ENCODE measurements at places on chromosomes 5 and 9.

GRCh38 chr5:170542691-170543293 is 39.0 kb downstream of the KCNIP1 start:
- DNase-seq: no peak

DNA sequence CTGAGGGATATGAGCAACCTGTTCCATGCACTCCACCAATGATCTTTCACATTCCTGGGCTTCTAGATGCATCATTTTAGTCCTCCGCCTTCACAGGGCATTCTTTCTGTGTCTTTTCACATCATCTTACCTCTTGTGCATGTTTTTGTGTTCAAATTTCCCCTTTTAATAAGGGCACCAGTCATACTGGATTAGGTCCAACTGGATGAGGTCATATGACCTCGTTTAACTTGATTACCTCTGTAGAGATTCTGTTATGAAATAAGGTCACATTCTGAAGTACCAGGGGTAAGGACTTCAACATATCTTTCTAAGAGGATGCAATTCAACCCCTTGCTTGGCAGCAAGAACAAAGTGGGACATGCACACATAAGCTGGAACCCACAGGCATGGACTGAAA is 335.3 kb upstream of the TLE4 start:
- DNase-seq: no peak

GRCh38 chr9:104319685-104320084 is 184.4 kb upstream of the OR13F1 start:
- DNase-seq: no peak

GRCh38 chr5:31469466-31469865 is 62.4 kb downstream of the DROSHA start:
- no peak for DNase-seq

GRCh38 chr9:124410321-124410913 is 4.8 kb downstream of the PSMB7 start:
- DNase-seq: no peak

DNA sequence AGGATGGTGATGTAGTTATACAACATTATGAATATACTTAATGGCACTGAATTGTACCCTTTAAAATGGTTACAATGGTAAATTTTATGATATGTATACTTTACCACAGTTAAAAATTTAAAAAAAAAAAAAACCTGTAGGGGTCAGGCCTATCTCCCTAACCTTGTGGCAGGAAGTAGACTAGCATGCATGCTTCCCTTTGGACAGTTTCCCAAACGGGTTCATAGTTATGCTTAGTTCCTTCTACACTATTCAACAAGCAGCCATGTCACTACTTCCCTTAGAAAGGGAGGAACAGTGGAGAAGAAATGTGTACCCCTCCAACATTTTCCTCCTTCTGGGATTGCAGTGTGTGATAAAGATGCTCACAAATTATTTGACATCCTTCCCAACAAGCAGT is 32.5 kb downstream of the IDNK start:
- DNase-seq: no peak

DNA sequence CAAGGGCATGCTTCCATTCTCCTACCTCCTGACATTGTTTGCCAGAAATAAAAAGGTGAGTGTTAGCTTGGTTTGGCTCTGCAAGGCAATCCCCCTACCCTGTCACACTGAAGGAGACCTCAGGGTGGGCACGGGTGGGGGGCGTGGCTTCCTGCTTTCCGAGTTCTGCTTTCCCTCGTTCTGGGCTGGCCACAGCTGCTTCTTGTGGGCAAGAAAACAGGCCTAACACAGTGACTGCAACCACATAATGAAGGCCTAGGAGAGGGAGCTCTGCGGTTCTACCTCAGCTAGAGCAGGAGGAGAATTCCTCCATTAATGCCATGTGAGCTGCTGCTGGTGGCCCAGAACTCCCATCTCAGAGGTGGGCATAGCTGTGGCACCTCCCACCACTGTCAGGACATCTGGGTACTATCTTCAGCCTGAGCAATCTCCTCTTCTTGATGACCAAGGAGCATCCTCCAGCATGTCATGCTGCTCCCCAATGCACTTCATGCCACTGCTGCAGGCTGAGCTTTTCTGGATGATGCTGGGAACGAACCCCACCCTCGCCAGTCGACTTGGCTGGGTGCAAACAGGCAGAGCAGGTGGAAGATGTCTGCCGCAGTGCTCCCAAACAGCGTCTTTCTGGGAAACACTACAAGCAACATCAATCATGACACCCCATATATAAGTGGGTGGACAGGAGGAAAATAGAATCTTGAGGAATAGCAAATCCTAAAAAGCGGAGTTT is 139.5 kb upstream of the RAPGEF1 start:
- DNase-seq: no peak

GRCh38 chr9:77883133-77883532 is 148.5 kb downstream of the GNAQ start:
- no peak for DNase-seq

DNA sequence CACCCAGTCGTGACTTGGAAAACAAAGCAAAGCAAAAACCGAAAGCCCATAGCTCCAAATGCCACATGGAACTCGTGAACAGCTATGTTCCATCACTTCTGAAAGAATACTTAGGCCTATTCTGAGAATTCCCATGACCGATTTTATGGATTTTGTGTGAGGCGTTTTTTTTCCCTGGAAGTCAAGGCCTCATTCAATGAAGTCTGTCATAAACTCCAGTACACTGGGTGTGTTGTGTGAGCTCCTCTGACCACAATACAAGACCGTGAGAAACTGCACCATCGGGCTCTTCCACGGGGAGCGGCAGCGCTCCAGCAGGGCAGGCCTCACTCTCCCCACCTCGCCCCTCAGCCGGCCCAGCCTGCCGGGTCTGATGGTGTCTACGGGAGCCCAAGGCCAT is 209.5 kb downstream of the FANCC start:
- no peak for DNase-seq

- no peak for DNase-seq
Observed at GRCh38 chr9:128629852-128630545, 26.6 kb downstream of the DYNC2I2 start.

GRCh38 chr5:151184316-151185042 is 26.9 kb upstream of the ANXA6 start:
- no peak for DNase-seq

- DNase-seq: no peak
Observed at GRCh38 chr9:109416135-109416706, 81.9 kb downstream of the PTPN3 start.

GRCh38 chr9:118423021-118423420 is 718.8 kb downstream of the TLR4 start:
- DNase-seq: no peak

GRCh38 chr9:135565141-135565628 is 3.6 kb downstream of the PAEP start:
- no peak for DNase-seq

- DNase-seq: no peak
Observed at GRCh38 chr5:106092455-106092854, 1578.3 kb downstream of the EFNA5 start.

- DNase-seq: no peak
Observed at GRCh38 chr5:3100921-3101551, 349.6 kb upstream of the IRX2 start.

DNA sequence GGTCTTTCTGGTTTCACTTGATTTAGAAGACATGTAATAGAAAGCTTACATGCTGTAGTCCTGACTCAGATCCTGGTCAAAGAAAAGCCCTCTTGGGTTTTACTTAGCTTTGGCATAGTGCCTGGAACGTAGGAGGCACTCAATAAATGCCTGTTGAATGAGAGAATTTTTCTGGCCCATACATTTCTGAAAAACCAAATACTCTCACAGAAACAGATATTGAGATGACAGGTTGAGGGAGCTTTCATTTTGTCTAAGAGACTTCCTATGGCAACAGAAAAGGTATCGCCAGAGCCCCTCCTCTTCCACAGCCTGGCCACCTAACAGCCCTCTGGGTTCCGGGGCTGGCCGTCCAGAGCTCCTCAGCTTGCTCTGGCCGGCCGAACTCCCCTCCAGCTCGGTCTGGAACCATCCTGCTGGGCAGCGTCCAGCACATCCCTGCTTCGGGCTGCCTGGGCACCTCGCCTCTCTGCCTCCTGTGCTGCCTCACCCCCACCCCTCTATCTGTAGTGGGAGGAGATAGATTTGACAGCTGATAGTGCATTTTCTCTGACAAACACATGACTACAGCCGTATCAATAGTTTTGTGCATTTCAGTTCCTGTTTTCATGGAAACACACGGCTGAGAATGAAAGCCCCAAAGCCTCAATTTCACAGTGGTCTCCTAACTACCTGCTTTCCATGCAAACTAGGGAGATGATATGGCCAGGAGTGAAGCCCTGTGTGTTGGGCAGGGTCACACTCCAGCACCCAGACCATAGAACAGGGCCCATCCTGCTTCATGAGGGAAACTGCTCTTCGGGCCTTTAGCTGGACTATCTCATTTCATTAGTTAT is 1.1 kb downstream of the IL4 start:
- no peak for DNase-seq

DNA sequence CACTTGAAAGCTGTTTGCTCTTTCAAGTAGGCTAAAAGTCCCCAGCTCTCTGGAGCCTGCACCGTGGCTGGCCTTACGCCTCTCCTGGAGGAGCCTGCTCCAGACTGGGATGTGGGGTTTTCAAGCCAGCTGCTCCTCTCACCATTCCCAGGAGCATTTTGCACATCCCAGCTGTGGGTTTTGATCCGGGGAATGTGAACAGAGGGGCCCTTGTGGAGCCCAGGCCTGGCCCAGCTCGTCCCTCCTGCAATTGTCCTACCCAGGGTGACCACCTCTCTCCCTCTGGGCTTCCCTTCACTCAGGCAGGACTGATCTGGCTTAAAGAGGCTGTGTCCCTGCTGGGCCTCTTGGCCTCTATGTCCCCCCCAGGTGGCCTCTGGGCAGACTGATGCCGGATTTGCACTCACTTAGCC is 32.5 kb upstream of the TIFAB start:
- no peak for DNase-seq

GRCh38 chr5:16561660-16562059 is 55.1 kb downstream of the RETREG1 start:
- DNase-seq: no peak

DNA sequence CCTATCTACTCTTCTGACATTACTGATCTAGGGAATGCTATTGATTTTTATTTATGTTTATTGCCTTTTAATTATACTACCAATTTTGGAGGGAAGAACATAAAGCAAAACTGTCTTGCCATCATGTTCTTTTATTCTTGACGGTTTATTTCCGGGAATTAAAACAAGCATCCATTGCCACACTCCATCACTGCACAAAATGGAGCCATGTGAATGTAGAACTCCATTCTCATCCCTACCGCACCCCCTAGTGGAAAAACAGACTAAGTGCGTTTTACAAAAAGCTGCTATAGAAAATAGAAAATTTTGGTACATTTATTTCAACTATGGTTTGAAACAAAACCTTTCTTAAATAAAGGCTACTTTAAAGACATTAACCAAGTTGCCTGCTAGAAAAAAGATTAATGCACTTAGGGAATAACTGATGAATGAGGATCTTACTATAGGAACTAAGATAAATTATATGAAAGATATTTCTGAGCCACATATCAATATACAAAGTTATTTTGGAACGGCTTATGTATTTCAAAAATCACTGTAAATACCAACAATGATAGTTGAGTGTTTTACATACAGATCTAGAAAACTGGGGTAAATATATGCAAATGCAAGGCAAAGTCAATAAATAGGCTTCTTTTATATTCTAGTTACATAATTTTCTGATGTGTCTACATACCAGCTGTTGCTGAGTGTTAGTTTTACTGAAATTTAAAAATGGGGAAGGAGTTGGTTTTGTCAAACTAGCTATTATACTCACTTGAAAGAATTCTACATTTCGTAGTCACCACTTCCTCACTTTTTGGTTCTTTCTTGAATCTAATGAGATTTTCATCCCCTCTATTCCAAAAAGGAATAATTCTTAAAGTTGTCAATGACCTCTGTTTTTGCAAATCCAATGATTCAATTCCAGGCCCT is 26.5 kb downstream of the OXCT1 start:
- DNase-seq: no peak

GRCh38 chr5:174195517-174195916 is 150.0 kb downstream of the NSG2 start:
- no peak for DNase-seq

GRCh38 chr5:122187426-122187825 is 58.1 kb downstream of the ZNF474 start:
- DNase-seq: no peak

GRCh38 chr5:149904293-149904886 is 40.2 kb downstream of the PDE6A start:
- DNase-seq: no peak

DNA sequence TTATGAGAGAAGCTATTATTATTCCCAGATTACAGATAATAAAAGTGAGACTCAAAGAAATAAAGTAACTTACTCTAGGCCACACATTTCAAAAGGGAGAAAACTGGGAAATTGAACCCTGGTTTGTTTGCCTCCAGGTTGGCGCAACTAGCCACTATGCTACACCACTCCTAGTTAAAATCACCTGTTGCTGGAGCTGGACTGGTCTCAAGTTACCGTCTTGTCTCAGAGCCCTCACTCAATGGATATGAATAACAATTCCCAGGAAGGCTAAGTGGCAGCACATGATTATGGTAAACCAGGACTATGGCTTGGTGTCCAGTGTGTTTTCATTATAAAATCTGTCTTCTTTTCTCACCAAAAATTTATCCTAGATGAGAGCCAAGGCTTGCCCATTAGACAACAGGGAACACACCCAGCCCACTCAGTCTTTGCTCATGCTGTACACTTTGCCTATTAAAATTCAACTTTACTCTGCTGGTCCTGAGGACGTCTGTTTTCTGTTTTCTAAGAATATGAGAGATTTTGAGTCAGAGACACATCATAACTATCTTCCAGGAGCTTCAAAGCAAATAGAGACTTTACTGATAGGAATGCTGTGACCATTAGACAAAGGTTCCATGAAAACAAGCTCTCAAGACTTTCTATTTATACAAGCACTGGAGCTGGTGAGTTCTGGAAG is 58.1 kb downstream of the ADRB2 start:
- DNase-seq: no peak

DNA sequence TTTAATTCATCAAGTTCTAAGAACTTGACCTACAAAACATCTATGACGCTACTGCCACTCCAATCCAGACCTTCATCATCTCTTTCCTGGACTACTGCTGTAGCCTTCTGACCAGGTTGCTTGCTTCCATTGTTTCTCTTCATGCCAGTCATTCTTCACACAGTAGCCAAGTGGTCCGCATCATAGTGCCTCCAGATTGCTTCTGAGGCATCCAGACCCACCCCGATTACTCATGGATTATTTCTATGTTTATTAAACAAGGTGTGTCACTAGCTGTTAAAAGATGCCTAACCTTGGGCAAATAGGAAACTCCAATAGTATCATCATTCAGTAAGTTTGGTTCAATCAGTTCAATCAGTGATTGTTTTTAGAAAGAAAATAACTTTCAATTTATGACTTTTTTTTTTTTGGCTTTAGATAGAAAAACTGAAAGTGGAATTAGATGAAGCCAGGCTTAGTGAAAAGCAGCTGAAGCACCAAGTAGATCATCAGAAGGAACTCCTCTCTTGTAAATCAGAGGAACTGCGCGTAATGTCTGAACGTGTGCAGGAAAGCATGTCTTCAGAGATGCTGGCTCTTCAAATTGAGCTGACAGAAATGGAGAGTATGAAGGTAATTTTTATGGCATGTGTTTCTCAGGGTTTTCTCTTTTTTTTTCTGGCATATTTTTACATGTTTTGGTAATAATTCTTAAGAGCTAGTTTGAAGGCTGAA is 9.5 kb downstream of the SPDL1 start:
- no peak for DNase-seq

Data from stimulated activated CD8-positive, alpha-beta memory T cell treated with anti-CD3 and anti-CD28 coated beads, Interleukin-7, amount 100 ng/mL, for 4 hours (primary cell).